CD4-positive, alpha-beta T cell treated with Interleukin-1 beta for 1 hour (primary cell): ENCODE measurements at places on chromosomes 2 and 18.

DNA sequence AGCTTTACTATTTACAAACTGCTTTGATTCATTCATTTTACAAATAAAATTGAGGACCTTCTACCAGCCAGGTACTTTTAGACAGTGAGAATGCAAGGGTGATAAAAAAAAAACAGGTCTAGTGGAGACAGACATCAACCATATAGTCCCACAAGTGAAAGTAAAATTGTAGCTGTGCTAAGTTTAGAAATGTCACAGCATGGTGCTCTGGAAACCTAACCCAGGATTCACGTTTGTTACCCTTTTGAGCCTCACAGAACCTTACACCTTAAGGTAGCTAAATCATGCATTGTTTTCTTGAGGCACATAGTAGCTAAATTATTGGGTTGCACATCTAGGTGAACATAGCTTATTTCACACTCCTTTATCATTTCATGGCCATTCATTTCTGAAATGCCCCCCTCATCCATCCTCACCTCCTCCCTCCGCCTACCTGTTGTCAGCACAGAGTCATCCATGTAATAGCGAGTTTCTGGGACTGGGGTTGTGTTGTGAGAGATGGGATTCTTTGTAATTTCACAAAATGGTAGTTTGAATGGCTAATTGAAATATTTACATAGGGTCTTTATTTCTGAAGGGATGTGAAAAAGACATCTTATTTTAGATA is 7.1 kb downstream of the MTA3 start:
- no peak for DNase-seq

DNA sequence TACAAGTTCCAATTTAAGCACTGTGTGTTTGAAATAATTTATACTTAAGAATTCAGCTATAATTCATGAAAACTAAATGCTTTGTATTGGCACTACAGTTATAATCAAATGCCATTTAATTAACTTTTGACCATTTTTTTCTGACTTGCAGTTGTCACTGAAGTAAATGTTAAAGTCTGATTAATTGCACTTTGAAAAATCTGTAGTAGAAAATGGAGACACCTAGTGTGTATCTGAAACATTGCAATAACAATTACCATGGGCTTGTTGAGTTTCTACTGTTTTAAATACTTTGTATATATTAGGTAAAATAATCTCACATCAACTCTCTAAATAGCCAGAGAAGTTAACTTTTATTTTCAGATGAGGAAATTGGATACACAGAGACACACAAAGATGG is 458.6 kb upstream of the FSIP2 start:
- DNase-seq, result no peak

DNA sequence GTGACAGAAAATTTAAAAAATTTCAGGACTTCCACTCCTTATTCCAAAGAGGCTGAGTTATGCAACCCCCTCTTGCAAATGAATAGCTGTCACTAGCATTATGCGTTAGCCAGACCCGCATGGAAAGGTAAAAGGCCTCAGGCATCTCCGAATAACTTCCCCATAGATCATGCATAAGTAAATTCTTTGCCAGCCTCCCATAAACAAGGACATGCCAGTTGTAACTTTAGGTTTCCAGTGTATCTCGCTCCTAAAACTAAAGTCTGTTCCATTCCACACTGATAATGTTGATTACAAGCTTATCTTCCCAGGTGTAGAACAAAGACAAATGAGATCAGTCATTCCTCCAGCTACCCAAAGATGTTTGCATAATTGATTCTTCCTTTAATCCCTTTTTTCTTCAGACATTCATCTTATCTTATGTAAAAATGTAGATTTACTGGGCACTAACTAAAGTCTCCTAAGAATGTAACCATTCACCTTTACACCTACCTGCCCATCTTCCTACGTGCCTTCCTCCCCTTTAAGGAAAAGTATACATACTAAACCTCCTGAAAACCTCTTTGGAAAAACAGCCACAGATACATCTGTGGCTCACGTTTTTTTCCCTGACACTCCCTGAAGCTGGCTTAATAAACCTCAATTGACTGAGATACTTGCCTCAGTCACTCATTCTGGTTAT is 13.6 kb upstream of the NFU1 start:
- no peak for DNase-seq

- DNase-seq, result no peak
Measured at GRCh38 chr2:73006969-73007710, 64.4 kb downstream of the SFXN5 start.

DNA sequence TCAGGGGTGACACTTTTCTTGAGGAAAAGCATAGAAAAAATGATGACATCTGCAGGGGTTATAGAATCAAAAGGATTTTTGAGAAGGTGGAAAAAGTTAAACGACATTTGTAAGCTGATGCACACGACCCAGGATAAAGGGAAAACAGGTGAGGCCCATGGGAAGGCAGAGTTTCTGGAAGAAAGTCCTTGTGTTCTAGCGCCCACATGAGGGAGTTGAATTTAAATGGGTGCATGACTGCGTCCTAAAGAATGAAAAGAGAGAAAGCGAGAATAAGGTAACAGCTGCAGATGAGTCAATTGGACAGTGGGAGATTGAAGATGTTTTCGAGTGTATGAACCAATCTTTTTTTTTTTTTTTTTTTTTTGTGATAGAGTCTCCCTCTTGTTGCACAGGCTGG is 158.1 kb downstream of the GALR1 start:
- DNase-seq, result no peak
